ENCODE measurements at places on chromosomes 13 and 19.
A peak's percentile ranks its signal among the peaks of the same experiment; 100 is the strongest.

- ATAC-seq, result no peak
Measured at GRCh38 chr13:101726681-101727080, 274.2 kb downstream of the ITGBL1 start.

GRCh38 chr19:1455336-1456120 lies 5.6 kb downstream of the APC2 start:
- ATAC-seq, result peak; percentile 47

DNA sequence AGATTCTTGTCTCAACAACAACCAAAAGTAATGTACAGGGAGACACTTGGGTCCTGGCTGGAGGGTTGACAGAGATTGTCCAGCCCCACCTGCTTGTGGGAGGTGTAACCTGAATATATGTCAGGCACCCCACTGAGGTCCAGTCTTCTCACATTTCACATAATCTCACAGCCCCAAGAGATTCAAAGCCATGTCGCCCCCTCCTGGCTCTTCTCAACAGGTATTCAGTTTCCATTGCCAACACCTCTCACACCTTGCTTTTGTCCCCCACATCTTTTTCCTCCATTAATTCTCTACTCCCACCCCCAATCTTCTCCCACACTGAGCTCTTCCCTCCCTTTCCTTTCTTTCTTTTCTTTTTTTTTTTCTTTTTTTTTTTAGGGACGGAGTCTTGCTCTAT lies 11.2 kb downstream of the UNC13A start:
- no peak for ATAC-seq

DNA sequence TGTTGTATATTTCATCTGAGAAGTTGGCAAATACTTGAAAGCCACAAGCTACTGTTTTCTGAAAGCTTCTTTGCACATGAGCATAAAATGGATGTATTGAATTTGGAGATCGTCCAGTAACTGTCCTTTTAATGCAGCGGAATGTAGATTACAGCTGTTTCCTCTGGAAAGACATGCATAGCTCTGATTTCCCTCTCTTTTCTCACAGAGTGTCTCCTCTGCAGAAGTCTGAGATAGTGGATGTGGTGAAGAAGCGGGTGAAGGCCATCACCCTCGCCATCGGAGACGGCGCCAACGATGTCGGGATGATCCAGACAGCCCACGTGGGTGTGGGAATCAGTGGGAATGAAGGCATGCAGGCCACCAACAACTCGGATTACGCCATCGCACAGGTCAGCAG lies 283.0 kb downstream of the SHISA2 start:
- no peak for ATAC-seq

GRCh38 chr19:17420475-17420924 lies 653 bp downstream of the MVB12A start:
- peak; percentile 68 for ATAC-seq

DNA sequence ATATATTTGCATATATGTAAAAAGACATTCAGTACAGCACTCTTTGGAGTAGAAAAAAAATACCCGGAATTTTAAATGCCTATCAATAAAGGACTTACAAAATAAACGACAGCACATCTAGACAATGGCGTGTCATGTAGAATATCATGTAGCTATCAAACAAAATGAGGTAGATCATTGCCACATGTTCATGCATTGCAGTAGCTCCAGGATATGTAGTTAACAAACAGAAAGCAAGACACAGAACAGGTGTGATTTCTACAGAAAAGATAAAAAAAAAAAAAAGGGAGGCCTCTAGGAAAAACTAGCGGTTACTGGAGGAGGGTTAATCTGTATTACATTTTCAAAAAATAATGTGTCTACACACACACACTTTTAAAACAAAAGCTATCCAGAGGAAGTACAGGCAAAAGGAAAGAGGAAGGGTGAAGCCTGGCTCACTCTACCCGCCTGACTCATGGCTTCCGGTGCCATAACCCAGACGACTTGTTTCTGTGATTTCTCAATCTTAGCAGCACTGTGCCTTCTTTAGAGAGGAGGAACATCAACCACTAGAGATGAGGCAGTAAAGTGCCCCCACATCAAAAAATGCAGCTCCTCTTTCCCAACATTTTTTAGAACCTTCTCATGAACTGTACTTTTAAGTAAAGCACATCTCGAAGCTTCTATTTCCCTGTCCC lies 6.9 kb downstream of the KCTD12 start:
- peak; percentile 93 for ATAC-seq

DNA sequence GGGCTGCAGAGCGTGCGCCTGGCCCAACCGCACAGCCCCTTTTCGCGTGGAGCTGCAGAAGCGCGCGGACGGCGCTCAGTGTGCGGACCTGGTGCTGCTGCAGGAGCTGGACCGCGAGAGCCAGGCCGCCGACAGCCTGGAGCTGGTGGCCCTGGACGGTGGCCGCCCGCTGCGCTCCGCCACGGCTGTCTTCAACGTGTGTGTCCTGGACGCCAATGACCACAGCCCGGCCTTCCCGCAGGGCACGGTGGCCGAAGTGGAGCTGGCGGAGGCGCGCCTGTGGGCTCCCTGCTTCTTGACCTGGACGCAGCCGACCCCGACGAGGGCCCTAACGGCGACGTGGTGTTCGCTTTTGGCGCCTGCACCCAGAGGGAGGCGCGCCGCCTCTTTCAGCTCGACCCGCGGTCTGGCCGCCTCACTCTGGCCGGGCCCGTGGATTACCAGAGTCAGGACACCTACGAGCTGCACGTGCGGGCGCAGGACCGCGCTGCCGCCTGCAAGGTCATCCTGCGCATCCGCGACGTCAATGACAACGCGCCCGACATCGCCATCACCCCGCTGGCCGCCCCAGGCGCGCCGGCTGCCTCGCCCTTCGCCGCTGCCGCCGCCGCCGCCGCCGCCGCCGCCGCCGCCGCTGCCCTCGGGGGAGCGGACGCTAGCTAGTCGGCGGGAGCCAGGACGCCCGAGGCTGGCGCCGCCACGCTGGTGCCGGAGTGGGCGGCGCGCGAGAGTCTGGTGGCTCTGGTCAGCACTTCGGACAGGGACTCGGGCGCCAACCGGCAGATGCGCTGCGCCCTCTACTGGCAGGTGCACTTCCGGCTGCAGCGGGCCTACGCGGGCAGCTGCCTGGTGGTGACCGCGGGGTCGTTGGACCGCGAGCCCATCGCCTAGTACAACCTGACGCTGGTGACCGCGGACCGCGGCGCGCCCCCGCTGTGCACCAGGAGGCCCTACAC lies 172.2 kb downstream of the OLFM4 start:
- ATAC-seq, result no peak

All from SK-N-SH treated with all-trans-retinoic acid at 6 μM for 48 hours (cell line).